CD14-positive monocyte (primary cell): ENCODE measurements at places on chromosomes 7 and 10.
A peak's percentile ranks its signal among the peaks of the same experiment; 100 is the strongest.

DNA sequence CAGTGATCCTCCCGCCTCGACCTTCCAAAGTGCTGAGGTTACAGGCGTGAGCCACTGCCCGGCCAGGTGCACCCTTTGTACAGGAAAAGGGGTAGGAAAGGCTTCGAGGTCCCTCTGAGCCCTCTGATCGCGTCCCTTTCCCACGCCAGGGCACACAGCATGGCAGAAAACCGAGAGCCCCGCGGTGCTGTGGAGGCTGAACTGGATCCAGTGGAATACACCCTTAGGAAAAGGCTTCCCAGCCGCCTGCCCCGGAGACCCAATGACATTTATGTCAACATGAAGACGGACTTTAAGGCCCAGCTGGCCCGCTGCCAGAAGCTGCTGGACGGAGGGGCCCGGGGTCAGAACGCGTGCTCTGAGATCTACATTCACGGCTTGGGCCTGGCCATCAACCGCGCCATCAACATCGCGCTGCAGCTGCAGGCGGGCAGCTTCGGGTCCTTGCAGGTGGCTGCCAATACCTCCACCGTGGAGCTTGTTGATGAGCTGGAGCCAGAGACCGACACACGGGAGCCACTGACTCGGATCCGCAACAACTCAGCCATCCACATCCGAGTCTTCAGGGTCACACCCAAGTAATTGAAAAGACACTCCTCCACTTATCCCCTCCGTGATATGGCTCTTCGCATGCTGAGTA is 871 bp downstream of the POP7 start:
- no peak for DNase-seq

DNA sequence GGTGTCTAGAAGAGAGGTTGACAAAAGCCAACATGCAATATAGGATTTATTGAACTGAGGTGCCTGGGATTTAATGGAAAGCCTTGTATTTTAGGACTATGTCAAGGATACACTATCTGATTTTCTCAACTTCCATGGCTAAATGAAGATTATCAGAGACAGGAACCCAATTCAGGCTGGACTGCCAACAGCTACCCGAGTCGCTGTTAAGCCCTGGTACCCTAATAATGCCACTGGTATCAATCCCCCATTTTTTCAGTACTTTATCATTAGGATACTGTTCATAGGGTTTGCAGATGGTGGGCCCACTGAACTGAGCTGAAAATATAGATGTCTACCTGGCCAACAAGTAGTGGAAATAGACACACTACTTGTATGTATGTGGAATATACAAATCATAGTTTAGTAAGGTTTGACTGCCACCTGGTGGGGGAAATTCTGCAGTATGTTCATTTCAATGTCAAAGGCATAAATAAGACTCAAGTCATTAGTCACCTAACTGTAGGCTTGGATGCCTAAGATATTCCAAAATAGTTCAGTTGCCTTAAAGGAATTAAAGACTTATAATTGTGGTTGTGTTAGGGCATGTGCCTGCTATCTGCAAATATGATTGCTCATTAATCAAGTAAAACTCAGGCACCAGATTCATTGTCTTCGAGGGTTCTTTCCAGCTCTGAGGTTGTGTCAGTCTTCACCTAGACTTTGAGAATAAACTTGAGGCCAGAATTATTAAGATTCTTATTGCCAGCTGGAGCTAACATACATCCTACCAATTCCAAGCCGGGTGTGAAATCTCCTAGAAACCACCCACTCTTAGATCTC is 34.1 kb upstream of the NOBOX start:
- DNase-seq: peak; percentile 6

DNA sequence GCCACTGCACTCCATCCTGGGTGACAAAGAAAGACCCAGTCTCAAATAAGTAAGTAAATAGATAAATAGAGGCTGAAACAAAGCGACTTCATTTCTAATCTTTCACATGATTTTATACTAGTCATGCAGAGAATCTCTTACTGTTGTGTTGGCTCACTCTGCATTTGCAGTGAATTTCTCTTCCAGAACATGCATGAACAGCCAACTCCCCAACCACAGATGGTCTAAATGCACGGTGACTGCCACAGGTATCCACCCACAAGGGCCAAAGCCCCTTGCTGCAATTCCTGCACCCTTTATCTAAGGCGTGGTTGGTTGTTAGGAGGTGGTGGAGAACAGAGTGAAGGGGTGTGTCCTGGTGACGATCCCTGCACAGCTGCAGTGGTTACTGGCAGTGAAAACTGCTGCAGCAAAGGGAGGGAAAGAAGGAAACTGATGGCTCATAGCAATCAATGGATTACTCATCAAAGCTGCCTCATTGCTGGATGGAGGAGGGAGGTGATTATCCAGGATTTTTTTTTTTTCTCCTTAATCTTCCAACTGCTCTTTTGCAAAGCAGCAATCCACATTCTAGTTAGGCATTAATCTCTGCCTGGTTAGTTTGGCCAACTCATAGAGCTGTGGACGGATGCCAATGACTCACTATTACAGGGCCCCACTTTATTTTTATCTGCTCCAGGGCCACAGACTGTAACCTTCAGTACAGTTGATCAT is 50.6 kb downstream of the PRTFDC1 start:
- no peak for DNase-seq

DNA sequence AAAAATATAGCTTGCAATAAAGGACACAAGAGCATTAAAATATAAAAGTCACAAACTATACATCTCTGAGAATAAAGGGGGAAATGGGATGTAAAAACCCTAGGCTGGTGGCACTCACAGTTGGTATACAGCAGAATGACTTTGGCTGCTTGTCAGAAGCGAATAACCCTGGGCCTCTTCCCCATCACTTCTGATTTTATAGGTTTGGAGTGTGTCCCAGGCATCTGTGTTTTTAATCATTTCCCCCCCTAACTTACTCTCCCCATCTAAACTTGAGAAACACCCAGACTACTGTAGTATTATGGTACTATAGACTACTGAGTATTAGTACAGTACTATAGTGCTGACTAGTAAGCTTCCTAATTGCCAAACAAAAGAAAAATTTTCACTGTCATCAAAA is 1.8 kb upstream of the RPA3 start:
- no peak for DNase-seq

DNA sequence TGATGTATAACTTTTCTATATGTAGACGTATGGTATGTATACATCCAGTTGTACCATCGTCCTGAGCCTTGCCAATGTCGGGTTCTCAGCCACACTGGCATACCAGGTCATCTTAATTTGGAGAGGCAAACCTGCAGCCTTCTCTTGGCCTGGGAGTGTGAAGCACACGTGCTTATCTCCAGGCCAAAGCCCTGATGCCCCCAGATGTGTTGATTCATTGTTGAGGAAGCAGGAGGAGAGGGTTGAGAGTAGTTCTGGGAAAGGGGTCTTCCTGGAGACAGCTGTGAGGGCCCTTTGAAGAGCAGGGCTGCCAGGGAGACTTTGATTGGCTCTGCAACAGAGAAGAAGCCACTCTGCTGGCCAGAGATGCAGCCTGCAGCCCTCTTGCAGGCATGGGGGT is 155.6 kb downstream of the ARHGAP21 start:
- DNase-seq: no peak

DNA sequence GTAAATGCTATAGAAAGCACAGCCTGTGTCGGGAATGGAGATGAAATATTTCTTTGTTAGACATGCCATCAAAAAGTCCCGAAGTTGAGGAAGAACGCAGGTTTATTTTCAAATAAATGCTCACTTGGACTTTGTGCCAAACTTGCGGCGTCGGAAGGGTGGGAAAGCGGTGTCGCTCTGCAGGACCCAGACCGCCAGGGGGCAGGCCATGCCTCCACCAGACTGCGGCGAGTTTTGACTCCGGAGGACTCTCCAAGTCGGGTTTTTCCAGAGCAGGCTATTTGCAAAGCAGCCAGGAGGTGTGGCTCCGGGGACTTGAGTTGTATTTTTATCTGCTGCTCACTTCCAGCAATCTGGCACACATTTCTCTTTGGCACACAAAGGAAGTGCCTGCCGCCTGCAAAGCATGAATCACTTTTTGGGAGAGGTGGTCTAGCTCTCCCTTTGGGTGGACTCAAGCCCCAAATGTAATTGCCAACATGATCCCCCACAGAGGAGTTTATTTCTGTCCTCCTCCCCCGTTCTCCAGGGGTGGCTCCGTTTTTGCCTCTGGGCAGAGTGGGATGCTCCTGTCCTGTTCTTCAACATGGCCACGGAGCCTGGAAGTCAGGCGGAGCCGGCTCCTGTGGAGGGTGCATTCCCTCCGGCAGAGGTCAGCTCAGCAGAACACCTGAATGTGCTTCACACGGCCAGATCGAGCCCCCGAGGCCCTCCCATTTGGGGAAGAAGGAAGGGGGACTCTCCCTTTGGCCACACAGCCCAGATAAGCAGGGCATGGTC is 82.3 kb upstream of the GPR26 start:
- DNase-seq: peak; percentile 18

GRCh38 chr7:31100871-31101270 is 48.8 kb downstream of the ADCYAP1R1 start:
- no peak for DNase-seq

- DNase-seq: no peak
Observed at GRCh38 chr7:148699782-148700629, 1.3 kb downstream of the CUL1 start.

DNA sequence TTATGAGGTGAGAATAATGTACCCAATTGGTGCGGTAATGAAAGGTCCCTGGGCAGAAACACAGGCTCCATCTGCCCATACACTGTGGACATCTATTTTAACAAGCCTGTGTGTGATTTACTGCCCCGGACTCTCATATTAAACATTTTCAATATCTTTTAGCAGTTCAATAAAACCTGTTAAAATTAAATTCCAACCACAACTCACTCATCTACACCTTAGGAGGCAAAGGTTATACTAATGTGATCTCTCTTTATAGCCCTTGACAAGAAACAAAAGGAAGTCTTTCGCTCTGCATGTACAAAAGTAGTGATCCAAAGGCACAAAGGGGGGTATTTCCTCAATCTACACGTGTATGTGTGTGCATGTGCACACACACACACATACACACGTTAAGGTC is 186.0 kb downstream of the PARD3 start:
- DNase-seq: no peak

DNA sequence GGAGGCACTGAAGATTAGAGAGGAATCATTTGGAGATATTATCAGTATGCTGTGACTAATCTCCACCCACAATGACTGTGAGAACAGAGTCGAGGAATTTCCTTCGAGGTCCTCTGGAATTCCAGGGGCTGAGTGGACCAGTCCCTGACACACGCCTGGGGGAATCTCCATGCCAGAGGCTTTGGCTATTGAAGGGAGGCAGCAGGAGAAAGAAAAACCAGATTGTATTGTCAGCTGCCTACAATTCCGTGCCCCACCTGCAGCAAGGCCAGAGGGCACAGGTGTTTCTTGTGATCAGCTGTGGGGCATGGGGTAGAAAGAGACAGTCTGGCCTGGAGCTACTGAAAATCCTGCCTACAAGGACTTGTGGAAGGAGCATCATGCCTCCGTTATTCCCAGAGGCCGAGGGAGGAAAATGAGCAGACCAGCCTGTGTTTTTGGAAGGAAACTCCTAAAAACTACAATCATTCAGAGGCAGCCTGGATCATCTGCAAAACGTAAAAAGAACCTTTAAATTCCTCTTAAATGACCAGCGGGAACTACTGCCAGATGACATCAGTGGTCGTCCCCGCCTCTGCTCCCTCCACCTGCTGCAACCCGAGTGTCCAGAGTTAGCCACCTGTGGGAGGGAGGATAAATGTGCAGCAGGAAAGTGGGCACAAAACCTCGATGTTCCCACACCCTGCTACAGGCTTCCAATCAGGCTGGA is 25.4 kb upstream of the ANK3 start:
- DNase-seq: no peak

GRCh38 chr7:96427143-96427542 is 105.2 kb upstream of the SLC25A13 start:
- no peak for DNase-seq

GRCh38 chr7:38220452-38220851 is 42.4 kb downstream of the STARD3NL start:
- no peak for DNase-seq

GRCh38 chr10:21953585-21954057 is 49.9 kb downstream of the DNAJC1 start:
- DNase-seq: peak; percentile 16

GRCh38 chr10:45144326-45145070 is 143.8 kb downstream of the ZNF22 start:
- DNase-seq: peak; percentile 56

DNA sequence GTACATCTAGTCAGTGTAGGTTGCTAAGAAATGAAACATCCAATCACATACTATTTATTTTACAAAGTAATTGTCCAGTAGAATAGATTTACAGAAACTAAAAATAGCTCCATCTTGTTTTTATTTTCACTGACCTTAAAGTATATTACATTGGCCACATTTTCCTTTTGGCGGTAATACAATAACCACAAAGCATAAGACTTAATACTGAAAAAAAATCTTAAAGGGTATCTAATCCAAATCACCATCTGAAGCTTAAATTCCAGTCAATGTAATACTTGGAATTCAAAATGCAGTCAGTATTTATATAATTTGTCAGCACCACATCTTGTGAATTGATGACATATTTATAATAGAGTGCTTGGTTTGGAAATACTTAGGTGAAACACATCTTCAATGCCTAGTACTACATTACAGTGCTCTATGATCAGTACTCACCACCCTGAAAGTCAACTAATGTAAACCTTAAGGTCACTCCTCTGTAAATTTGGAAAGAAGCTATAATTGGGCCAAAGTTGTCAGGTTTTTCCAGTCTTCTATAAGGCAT is 8.9 kb downstream of the ANKMY2 start:
- no peak for DNase-seq

- no peak for DNase-seq
Observed at GRCh38 chr10:67452892-67453291, 243.1 kb downstream of the CTNNA3 start.
